Hematopoietic multipotent progenitor cell treated with erythropoietin and hydrocortisone succinate and interleukin-3 and kit ligand, for 17 days (in vitro differentiated cells): ENCODE measurements at places on chromosomes 1 and 21.

GRCh38 chr1:25786887-25787759, 12.9 kb upstream of the SELENON start:
- DNase-seq: no peak

- DNase-seq: no peak
Observed at GRCh38 chr1:27444632-27445031, 45.3 kb downstream of the WASF2 start.

GRCh38 chr1:88472714-88473113, 211.4 kb upstream of the PKN2 start:
- no peak for DNase-seq

- DNase-seq: no peak
Observed at GRCh38 chr1:178518894-178519293, 6.0 kb downstream of the TEX35 start.

GRCh38 chr1:202268817-202269216, 72.9 kb downstream of the UBE2T start:
- no peak for DNase-seq

GRCh38 chr1:31658721-31659120, 14.0 kb upstream of the PEF1 start:
- DNase-seq: no peak

GRCh38 chr1:181659321-181659957, 176.1 kb downstream of the CACNA1E start:
- DNase-seq: no peak

GRCh38 chr1:85274969-85275453, 1.4 kb downstream of the BCL10 start:
- peak; percentile 25 for DNase-seq

DNA sequence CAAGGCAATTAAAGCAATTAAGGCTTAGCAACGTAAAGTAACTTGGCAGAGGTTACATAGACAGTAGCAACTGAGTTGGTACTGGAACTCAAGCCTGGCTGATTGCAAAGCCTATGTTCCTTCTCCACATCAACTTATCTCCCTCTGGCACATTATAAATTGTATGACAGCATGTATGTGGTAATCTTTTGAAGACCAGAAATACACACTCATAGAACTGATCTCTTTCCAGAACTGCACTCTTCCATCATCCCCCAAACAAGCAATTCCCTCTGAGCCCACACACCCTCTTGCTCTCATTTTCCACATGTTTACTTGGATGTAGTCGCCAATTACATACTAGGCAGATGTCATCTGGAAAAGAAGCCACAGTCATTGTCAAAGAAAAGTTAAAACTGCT, 502.2 kb downstream of the PLPP3 start:
- DNase-seq: no peak

- DNase-seq: no peak
Observed at GRCh38 chr1:31781138-31781755, 17.1 kb upstream of the ADGRB2 start.

GRCh38 chr1:234702342-234703000, 92.5 kb upstream of the IRF2BP2 start:
- no peak for DNase-seq

GRCh38 chr1:9133870-9134585, 5.1 kb upstream of the GPR157 start:
- no peak for DNase-seq

DNA sequence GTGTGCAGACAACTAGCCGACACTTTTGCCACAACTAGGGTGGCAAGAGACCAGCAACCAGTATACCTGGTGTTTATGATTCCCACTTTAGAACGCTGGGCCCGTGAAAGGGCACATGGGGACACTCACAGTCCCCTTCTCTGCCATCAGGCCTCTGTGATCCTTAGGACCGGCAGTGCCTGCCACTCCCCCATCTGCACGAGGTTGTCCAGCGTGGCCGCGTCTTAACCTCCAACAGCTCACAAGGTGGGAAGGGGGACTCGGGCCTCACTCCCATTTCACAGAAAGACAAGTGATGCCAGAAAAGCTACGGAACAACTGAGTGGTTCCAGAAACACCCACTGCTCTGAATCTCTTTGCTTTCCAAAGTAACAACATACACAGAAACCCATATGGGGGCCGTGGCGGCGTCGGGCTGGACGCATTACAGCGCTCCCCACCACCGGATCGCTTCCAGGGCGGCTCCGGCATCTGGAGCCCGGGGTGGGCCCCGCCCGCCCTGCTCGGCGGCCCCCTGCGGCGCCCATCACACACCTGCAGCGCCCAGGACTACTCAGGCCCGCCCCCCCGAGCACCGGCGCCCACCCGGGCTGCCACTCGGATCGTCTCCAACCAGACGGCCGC, 1.0 kb downstream of the ZNF496 start:
- DNase-seq: no peak

GRCh38 chr1:31651089-31651420, 6.4 kb upstream of the PEF1 start:
- DNase-seq: no peak

- DNase-seq: no peak
Observed at GRCh38 chr1:101706366-101706765, 290.4 kb downstream of the OLFM3 start.

DNA sequence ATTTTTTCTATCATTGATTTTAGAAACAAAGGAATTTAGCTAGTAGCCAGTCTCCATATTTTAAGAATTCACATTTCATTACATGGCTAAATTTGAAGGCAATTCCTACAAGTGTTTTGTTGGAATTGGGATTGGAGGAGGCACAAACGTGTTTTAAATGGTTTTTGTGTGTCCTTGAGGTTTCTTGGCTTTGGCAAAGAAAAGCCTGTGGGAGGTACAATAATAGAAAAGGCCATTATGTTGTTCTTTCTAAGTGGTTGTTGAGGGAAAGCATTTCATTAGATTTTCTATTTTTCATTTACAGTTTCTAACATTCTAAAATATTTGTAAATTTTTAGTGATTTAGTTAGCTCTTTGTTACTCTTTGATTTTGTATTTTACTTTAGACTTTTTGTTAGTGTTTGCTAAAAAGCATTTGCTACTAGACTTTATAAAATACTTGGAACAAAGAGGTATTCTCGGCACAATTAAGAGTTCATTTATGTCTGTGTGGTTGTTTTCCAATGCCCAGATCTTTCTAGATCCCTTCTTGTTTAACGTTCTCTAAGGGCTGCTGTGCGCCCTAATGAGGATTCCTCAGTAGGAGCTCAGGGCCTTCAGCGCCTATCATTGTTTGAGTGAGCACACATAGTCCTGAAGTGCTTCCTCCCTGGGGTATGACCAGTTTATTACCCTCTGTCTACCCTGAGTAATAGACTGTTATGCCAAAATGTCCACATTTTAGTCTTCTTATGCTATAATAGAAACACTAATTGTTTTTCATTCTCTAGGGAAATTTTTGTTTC, 70.0 kb upstream of the KIAA1614 start:
- DNase-seq: no peak
